ENCODE measurements at places on chromosomes 16 and 17.
A peak's percentile ranks its signal among the peaks of the same experiment; 100 is the strongest.

GRCh38 chr17:75697651-75698291 lies 23.5 kb upstream of the ITGB4 start:
- no peak for DNase-seq

GRCh38 chr17:30565073-30565935 lies 88.1 kb downstream of the GOSR1 start:
- DNase-seq, result no peak

DNA sequence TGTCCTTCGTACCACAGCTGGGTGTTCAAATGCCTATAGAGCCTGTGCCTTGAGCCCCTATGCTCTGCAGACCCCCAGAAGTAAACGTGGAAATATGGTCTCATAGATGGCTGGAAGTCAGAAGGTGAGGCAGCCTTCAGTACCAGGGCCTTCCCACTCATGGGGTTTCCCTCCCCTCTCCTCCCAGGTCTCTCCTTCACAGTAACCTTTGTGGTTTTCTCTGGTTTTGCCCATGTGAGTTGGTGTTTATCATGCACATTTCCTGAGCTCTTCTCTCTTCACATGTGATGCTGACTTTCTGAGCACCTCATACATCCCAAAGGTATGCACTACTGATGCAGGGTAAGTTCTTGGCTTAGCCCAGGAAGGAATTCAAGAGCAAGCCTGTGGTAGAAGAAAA lies 35.4 kb downstream of the TMEM114 start:
- no peak for DNase-seq

- no peak for DNase-seq
Observed at GRCh38 chr16:15777533-15778203, 79.2 kb downstream of the MYH11 start.

DNA sequence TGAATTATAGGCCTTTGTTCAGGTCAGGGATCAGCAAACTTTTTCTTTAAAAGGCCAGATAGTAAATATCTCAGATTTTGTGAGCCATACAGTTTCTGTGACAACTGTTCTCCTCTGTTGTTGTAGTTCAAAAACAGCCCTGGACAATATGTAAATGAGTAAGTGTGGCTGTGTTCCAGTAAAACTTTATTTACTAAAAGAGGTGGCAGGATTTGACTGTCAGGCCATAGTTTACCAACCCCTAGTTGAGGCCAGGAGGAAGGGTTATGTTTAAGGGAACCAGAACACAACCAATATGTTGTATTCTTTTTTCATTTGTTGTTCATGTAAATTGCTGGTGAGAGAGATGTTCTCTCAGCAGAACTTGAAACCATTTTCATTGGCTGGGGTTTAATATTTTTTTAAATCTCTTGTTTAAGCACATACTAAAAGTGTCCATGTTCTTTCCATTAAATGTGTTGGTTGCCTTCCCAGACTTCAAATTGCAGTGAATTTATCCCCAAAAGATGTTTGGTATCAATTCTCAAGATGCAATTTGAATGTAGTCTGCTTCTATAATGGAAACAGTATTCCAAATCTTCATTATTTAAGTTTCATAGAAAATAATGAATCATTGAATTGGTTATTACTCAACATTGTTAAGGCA lies 260.3 kb downstream of the FTO start:
- no peak for DNase-seq

- no peak for DNase-seq
Observed at GRCh38 chr17:81481815-81482505, 30.6 kb downstream of the ACTG1 start.

DNA sequence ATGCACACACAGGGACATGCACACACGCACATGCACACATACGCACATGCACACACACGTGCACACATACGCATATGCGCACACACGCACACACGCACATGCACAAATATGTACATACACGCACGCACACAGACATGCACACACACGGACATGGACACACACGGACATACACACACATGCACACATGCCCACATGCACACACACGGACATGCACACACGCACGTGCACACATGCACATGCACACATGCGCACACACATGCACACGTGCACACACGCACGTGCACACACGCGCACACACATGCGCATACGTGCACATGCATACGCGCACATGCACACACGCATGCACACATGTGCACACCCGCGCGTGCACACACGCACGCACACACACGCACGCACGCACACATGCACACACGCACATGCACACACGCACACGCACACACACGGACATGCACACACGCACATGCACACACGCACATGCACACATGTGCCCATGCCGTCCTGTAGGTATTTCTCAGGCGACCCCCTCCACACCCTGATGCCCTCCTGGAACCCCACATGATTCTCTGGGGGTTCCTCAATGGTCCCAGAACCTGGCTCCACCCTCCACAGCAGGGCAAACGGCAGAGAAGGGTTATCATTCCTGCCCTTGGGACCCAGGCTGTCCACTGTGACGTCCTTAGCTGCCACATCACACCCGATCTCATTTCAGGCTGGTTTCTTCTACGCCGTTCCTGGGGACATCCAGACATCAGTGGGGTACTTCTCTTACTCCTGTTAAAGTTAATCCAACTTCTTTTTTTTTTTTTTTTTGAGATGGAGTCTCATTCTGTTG lies 9.6 kb upstream of the RBFOX3 start:
- no peak for DNase-seq

DNA sequence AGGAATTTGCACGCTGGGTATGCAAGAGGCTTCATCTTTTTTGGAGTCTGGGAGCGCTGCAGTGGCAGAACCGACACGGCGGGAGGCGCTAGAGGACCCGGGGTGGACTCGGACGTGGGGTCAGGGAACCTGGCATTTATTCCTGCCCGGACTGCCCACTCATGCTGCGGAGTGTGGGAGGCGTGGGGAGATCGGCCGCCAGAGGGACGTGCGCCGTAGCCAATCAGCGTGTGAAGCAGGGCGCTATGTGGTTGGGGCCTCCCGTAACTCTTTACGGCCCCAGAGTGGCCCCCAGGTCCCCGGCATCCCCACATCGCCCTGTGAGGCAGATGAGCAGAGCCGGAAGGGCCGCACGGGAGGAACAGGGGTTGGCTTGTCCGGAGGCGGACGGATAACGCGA lies 11.2 kb downstream of the FLYWCH2 start:
- DNase-seq, result no peak

DNA sequence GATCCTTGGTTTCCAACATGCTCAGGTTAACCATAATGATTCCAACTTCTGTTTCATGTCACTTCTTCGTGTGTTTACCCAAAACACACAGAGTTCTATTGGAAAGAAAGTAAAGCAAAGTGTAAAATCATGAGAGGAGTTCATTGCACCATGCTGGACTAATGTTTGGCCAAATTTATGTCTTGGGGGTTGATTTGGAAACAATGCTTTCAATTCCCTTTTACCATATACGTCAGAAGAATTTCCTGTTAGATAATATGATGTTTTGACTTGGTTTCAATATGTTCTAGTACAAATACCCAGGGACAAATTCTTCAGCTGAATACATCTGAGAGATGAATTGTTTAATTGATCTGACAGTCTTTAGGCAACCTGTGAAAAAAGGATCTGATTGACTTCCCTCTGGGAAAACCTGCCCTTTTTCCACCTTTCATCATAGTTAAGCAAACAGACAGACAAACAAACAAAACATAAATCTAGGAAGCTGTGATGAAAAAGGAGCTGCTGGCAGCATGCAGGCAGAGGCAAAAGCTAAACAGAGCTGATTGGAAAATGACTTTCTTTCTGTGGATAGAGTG lies 26.0 kb upstream of the MPHOSPH6 start:
- no peak for DNase-seq

- no peak for DNase-seq
Observed at GRCh38 chr17:56171186-56171959, 18.1 kb downstream of the ANKFN1 start.

- DNase-seq, result no peak
Observed at GRCh38 chr16:64343061-64343819, 778.6 kb downstream of the CDH11 start.

DNA sequence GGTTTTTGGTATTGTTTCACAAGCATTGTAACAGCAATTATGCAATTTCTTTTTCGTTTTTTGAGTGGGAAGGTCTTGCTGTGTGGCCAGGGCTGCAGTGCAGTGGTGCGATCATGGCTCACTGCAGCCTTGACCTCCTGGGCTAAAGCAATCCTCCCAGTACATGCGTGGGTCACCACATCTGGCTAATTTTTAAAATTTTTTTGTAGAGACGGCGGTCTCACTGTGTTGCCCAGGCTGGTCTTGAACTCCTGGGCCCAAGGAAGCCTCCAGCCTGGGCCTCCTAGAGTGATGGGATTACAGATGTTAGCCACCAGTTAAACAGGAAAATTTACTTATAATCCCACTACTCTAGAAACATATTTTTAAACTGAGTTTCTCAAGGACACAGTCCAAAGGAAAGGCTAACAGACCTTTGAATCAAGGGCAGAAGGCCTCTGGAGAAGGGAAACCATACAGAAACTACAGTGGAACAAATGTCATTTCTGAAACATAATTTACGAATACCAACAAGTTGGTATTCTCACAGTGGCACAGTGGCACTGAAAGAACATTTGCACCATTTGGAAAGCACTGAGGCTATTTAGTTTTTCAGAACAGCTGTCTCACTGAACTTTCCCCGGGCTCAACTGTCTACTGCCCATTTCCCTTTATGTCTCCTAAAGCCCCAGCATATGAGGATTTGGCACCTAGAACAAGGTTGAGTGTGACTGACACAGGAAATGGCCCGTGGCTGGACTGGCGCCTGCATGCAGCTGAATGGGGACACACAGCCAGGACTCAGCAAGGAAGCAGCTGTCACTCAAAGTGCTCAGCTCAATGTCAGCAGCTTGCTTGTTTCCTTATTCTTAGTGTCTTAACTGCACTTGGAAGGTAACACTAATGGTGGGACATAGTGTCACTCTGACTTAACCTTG lies 2.8 kb upstream of the PRKAR1A start:
- no peak for DNase-seq

DNA sequence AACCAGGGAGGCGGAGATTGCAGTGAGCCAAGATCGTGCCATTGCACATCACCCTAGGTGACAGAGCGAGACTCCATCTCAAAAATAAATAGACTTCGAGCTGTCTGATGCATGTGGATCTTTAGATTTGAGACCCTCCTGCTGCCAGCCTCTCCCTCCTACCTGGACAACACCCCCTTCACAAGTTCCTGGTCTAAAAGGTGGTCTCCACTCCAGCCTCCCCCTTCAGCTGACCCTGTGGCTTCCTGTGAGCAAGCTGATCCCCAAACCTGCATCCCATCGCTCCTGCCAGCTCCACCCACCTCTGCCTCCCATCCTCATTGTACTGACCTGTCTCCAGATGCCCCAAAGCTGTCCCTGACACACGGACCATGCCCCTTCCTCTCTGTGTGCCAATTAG lies 27.1 kb upstream of the FAAP100 start:
- DNase-seq, result no peak

DNA sequence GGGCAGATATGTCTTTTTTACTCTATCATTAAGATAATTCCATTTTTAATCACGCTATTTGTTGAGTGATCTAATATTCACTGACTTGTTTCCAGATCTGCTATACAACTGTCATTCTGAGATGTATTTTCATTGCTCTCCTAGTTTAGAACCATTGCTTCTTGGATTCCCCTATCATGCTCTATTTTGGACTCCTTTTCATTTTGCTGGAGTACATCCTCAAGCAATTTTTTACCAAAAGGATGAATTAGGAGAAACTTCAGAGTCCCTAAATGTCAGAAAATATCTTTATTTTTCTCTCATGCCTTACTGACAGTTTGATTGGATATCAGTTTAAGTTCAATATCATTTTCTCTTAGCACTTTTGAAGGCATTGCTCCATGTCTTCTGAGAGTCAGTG lies 9.8 kb downstream of the MT4 start:
- DNase-seq, result no peak

DNA sequence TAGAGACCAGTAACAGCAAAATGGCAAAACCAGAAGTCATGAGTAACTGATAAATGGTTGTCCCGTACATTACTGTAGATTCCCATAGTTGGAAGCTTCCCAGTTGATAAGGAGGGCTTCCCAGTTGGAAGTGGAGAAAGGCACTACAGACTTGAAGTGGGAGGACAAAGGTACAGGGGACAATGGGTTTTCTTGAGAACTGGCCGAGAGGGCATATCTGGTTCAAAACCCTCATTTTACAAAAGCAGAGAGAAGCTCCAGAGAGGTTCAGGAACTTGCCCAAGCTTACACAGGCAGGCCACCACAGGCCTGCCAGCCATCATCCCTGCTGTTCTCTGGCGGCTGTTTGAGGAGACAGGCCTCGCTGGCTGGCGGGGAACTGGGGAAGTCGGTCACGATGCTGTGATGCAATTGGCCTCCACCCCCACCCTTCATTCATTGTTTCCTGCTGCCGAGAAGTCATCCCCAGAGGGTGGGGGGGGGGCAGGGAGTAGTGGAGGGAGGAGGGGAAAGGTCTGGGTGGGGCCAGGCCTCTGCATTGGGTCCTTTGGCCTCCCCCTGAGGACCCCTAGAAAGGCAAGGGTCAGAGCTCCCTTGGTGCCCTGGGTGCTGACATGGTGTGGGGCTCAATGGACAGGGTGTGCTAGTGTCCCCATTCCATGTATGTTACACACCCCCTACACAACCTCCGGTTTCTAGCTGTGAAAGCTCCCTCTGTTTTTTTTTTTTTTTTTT lies 3.0 kb downstream of the UBALD2 start:
- DNase-seq, result peak; percentile 67

DNA sequence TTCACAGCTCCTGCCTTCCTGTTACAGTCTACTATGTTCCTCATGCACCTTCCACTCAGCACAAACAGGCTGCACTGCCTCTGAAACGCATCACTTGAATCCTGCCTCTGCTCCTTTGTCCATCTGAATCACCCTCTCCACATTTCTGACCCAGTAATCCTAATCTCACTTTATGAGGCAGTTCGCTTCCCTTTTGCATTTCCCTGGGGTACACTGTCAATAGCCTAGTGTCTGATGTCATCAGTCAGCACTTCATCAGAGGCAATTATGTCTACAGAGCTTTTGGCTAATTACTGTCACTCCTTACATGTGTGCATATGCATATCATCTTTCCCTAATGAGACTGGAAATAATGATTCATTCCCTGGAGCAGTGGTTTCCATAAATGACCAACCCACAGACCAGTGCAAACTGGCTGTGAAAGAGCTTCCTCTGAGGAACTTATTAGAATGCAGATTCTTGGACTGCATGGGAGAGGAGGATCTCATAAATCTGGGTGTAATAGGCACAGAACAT lies 23.6 kb downstream of the CA4 start:
- DNase-seq, result no peak

GRCh38 chr17:76123191-76123499 lies 17.9 kb downstream of the FOXJ1 start:
- DNase-seq, result no peak

GRCh38 chr17:40022961-40023541 lies 7.8 kb downstream of the CSF3 start:
- DNase-seq, result no peak

GRCh38 chr17:75105126-75106080 lies 4.4 kb upstream of the ARMC7 start:
- no peak for DNase-seq

- DNase-seq, result no peak
Observed at GRCh38 chr16:120756-121155, 17.7 kb downstream of the NPRL3 start.

GRCh38 chr17:74085434-74085833 lies 118.0 kb upstream of the RPL38 start:
- no peak for DNase-seq
